ENCODE measurements at places on chromosomes 7 and 10. TPM values are rescaled to one million over a fixed set of nuclear protein-coding genes. Genes with fewer than 3 reads are reported as not detected.

The ZFAND2A gene
- 24.1 TPM for polyA plus RNA-seq

The H2BK1 gene
- polyA plus RNA-seq = not detected

The CCDC172 gene
- not detected for polyA plus RNA-seq

The ABCA13 gene
- polyA plus RNA-seq = 1.8 TPM

The WASHC2A gene
- 70.7 TPM for polyA plus RNA-seq

The ATOH7 gene
- polyA plus RNA-seq = 1.4 TPM

The EPO gene
- polyA plus RNA-seq = not detected

The HOXA5 gene
- 63.4 TPM for polyA plus RNA-seq

The GBX1 gene
- polyA plus RNA-seq = not detected

The SPACDR gene
- polyA plus RNA-seq = 1.3 TPM

The DNAJC12 gene
- 10.2 TPM for polyA plus RNA-seq

The LAMB1 gene
- polyA plus RNA-seq = 855 TPM

The NME8 gene
- polyA plus RNA-seq = 0.11 TPM

The POU6F2 gene
- polyA plus RNA-seq = 0.16 TPM

All from renal pelvis (tissue), 12 donors.